ENCODE measurements at places on chromosomes 13 and 19.

- no peak for DNase-seq
Observed at GRCh38 chr13:43229506-43229905, 206.1 kb downstream of the DNAJC15 start.

DNA sequence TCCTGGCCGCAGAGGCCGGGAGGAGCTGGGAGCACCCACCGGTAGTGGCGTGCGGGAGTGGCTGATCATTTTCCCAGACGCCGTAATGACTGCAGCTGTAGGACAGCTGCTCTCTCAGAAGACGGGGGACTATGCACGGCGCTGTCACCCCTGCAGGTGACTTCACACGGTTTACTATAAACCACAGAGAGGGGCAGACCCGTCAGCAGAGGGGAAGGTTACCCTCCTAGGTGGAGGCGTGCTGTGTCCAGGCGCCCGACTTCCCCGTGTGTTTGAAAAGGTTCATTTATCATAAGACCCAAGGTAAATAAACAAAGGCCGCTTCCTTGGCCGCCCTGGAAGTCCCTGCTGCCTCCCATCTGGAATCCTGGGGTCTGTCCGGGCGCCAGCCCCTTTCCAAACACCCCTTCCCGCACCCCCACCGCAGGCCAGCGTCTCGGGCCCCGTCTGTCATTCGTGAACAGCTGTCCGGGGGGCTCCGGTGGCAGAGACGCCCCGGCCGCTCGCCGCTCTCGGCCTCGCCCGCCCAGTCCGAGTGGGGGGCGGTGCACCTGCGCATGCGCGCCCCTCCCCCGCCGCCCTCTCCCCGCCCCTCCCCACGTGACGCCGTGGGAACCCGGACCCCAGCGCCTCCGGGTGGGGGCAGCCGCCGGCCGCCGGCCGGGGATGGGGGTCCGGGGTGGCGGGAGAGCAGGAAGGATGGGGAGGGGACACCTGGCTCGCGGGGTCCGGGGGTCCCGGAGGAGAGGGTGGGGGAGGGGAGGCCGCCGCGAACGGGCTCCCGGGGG, 915 bp downstream of the SHC2 start:
- peak; percentile 19 for DNase-seq

GRCh38 chr19:4524808-4525562, 6.7 kb upstream of the PLIN4 start:
- peak; percentile 80 for DNase-seq

DNA sequence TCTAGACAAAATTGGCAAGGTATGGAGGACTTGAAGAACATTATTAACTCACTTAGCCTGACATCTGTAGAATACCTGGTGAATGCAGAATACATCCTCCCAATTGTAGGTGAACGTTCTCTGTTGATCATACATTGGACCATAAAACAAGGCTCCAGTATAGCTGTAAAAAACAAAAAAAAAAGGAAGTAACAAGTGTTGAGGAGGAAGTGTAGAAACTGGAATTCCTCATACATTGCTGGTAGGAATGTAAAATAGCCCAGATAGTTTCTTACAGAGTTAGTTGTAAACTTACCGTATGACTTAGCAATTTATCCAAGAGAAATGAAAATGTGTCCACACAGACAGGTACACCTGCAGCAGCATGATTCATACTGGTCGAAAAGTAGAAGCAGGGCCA, 44.8 kb downstream of the TSSK6 start:
- DNase-seq: no peak

DNA sequence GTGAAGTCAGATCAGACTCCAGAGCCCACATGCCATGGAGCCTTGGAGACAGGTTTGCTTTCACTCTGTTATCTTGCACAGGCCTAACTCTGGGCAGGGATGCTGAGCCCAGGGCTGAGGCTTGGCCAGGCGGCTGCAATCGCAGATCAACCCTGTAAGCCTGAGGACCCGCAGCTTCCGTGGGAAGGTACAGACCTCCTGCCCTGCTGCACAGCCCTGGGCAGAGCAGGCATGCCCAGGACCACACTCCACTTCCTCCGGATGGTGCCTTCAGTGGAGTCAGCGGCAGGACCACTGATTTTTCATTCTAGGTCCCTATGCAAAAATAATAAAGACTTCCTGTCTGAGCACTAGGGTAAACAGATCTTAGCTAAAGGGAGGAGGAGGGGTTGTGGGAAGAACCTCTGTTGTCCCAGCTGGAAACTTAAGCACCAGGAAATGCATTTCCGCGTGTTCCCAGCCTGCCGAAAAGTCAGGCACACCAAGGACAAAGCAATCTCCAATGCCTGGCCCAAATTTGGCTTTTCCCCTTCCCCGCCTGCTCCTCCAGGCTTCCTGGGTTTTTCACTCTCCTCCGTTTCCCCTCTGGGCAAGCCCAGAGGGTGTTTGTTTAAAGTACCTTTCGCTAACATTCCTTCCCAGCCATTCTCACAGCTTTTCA, 87.3 kb downstream of the KCTD15 start:
- no peak for DNase-seq

GRCh38 chr13:24664726-24665409, 15.3 kb upstream of the ATP12A start:
- DNase-seq: no peak

GRCh38 chr13:108993346-108993745, 363.9 kb downstream of the MYO16 start:
- no peak for DNase-seq

DNA sequence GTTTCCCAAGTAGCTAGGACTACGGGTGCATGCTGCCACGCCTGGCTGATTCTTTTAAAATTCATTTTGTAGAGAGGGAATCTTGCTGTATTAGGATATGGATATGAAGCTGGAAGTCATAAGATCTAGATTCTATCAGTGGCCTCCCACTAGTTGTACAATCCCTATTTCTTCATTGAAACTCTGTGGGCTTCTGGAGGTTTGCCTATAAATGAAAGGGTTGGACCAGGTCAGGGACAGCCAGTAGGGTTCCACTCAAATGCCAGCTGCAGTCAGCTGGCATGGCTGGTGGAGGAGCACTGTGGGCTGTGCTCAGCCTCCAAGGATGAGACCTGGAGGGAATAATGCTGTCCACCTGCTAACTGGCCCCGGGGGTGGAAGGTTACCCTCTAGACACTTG, 110.2 kb upstream of the GJB6 start:
- no peak for DNase-seq

- DNase-seq: peak; percentile 22
Observed at GRCh38 chr19:46271481-46272197, 25.2 kb upstream of the HIF3A start.

DNA sequence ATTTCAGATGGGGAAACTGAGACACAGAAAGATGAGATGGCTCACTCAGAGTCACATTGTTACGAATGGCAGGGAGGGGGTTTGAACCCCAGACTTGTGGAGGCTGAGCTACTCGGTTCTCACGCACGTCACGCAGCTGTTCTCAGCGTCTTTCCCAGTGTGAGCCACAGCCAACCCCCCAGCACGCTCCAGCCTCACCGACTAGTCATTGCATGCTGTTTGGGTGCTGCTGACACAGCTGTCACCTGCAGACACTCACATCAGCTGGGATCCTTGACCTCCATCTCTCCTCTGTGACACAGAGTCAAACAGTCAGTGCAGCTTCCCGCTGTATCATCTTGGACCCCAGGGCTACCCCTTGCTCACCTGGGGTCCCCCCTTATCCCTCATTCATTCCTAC, 2.4 kb upstream of the NCAN start:
- DNase-seq: no peak

DNA sequence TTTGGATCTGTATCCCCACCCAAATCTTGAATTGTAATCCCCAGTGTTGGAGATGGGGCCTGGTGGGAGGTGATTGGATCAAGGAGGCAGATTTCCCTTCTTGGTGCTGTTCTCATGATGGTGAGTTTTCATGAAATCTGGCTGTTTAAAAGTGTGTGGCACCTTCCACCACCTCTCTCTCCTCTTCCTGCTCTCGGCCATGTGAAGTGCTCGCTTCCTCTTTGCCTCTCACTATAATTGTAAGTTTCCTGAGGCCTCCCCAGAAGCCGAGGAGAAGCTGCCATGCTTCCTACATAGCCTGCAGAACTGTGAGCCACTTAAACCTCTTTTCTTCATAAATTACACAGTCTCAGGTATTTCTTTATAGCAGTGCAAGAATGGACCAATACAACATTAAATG, 15.7 kb downstream of the COMMD6 start:
- DNase-seq: no peak

GRCh38 chr13:73451221-73452029, 392.6 kb downstream of the KLF5 start:
- DNase-seq: no peak

DNA sequence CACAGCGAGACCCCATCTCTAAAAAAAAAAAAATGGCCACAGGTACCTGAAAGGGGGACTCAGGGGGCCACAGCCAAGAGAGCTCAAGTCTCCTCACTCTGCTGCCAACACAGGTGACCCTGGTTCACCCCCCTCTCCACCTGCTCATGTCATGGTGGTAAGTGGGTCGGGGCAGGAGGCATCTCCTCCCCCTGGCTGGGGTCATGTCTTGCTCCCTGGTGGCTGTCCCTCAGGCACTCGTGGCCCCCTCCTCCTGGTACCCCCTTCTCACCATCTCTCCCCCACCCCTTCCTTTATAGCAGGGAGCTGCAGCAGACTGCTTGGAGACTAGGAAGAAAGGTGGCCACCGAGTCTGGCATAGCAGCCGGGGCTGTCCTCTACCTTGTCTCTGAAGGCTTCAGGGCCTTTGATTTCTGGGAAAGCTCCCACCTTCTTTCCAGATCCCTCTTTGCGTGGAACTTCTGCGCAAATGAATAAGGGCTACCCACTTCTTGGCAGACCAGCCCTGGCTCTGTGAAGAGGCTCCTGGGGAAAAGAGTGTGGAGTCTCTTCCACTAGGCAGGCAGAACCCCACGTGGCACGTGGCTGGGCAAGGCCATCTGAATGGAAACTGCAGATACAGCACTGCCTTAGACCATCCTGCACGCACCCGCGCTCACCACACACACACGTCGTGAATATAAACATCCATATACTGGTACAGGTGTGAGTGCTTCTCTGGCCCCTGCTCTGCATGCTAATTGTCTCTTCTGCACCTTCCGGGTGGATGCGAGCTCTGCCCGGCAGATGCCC, 20.1 kb upstream of the MIER2 start:
- DNase-seq: no peak

DNA sequence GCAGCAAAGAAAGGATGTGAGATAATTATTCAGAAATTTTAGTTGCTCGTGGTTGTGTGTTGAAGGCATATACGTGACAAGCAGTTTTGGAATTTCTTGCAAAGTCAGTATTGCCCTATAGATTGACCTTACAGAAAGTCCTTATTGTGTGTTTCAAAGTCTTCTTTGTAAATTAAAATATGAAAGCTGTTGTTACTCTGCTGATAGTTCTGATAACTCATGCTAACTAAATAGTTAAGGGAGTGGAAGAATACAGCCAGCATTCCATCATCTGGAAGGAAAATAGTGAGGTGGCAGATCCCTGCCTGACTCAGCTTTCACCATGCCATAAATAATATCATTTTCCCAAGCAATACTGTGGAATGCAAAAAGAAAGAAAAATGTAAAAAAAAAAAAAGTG, 27.2 kb downstream of the WASF3 start:
- DNase-seq: no peak

DNA sequence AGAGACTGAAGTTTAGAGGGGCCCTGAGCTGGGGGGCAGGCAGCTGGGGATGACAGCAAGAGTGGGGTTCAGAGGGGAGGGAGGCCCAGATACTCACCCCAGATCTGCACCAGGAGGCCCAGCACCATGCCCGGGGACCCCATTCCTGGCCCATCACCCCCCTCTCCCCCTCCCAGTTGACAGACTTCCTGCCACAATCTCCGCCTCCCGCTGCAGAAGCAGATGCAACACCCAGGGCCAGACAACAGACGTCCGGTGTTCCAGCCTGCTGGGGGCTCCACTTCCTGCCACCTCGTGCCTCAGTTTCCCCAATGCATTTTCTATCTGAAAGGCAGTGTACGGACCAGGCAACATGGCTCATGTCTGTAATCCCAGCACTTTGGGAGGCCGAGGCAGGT, at the start of gene TMIGD2:
Gene TMIGD2 (minus strand): TSS at position 147 of the 398 bp plus-strand sequence. CDS start 4 bp downstream, at position 143.
- DNase-seq: no peak

DNA sequence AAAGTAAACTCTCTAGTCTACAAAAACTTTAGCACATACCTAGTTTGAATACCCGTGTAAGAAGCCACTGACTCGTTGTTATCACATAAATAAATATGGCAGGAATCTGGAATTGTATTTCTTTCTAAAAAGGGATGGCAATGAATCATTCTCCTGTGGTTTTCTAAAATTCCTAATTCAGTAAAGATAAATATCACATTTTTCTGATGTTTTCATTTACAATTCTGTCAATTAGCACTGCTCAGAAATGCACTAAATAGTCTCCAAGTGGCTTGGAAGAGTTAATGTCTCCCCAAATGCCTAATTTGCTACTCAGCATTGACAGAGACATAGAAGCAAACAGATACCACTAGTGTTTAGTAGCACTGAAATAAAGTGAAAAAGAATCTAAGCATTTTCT, 547.7 kb upstream of the SLITRK1 start:
- no peak for DNase-seq

- no peak for DNase-seq
Observed at GRCh38 chr13:94859278-94859691, 146.9 kb upstream of the SOX21 start.

DNA sequence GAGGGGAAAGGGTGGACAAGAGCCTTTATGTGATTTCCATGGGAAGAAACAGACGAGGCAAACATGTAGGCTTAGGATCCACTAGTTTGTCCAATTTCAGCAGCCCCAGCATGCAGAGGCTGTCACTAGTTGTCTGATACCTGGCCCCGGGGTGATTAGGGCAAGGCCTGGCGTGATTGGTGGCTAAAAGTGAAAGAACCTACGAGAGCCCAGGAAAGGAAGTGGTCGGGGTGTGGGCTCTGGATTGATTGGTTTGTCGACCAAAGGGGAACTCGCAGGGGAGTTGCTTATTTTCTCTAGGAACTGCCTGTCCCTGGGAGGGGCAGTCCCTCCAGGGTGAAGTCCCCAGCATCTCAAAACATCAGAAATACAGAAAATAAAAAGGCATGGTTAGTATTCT, 64.2 kb upstream of the UQCRFS1 start:
- peak; percentile 44 for DNase-seq

All from stimulated activated CD4-positive, alpha-beta T cell treated with anti-CD3 and anti-CD28 coated beads, Interleukin-2, amount 100 ng/mL, for 24 hours (primary cell).